ENCODE measurements at places on chromosomes 2 and 18. TPM values are rescaled to one million over a fixed set of nuclear protein-coding genes. Genes with fewer than 3 reads are reported as not detected.

Gene STON1
- total RNA-seq, result 20.0 TPM

Gene RNF125
- 0.28 TPM for total RNA-seq

Gene PPP1R1C
- total RNA-seq, result 0.77 TPM

Gene PROC
- total RNA-seq, result under 0.01 TPM

Gene NEURL3
- not detected for total RNA-seq

Gene CAPN13
- under 0.01 TPM for total RNA-seq

Gene HOXD4
- total RNA-seq, result 0.56 TPM

Gene MCFD2
- total RNA-seq, result 370 TPM

Gene STEAP3
- total RNA-seq, result 31.4 TPM

Gene HOXD12
- not detected for total RNA-seq

Gene SEPTIN10
- total RNA-seq, result 84.5 TPM

Gene LDLRAD4
- under 0.01 TPM for total RNA-seq

Gene HDAC4
- 5.9 TPM for total RNA-seq

Gene PJVK
- 0.77 TPM for total RNA-seq

Gene DNER
- under 0.01 TPM for total RNA-seq

Gene DLX2
- total RNA-seq, result 0.96 TPM

Gene OBSL1
- total RNA-seq, result 26.6 TPM

Gene CAPG
- total RNA-seq, result 28.4 TPM

Gene KCNG2
- total RNA-seq, result 0.19 TPM

Gene RAB6C
- total RNA-seq, result under 0.01 TPM

Gene REG1A
- total RNA-seq, result not detected

Gene DSC3
- total RNA-seq, result under 0.01 TPM

Gene LRRC30
- not detected for total RNA-seq

Gene CNGA3
- total RNA-seq, result not detected

Gene ZNF513
- total RNA-seq, result 6.8 TPM

Gene ANKRD53
- 0.28 TPM for total RNA-seq

Gene ZSWIM2
- under 0.01 TPM for total RNA-seq

Gene COPS8
- 114 TPM for total RNA-seq

Gene NT5DC4
- total RNA-seq, result not detected

Gene SLC14A1
- 32.1 TPM for total RNA-seq

Data from regular cardiac myocyte (primary cell).